ENCODE measurements at places on chromosomes 6 and 20. TPM values are rescaled to one million over a fixed set of nuclear protein-coding genes. Genes with fewer than 3 reads are reported as not detected.

DNA sequence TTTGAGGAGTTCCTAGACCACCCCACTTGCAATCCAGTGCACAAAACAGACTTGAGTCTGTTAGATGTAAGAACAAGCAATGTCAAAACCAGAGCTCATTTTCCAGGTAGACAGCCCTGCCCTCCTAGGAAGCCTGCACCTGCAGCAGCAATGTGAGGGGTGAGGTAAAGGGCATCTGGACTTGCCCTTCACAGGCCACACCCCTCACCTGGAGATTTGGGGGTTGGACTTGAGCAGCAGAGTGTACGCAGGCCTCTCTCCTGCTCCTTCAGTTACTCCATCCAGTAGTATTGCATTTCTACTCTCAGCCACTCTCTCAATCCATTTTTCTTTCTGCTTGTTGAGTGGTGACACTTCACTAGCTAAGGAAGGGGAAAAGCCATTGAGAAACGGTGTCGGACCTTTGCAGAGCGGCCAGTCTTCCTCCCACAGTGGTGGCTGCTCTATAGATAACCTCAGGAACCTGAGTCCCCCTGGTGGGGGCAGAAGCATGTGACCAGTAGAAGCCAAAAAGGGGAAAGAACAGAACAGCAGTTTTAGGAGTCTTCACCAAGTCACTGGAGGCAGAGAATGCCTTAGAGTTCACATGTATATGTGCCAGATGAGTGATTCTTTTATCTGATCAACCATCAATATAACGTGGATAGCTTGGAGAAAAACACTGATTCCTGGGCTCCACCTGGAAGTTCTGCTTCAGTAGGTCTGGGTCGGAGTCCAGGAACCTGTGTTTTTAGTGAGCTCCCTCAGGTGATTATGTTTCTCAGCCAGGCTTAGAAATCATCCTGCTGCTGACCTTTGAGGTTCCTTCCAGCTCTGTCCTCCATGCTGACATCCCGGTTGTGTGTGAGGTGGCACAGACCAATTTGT, 28.0 kb downstream of the ARFGEF2 start:
- no peak for DNase-seq

- no peak for DNase-seq
These were observed 9.1 kb downstream of the CCN6 start for GRCh38 chr6:112062966-112063365.

RFX6 gene
- not detected for polyA plus RNA-seq

ESF1 gene
- polyA plus RNA-seq, result 2.1 TPM

CST2 gene
- not detected for polyA plus RNA-seq

DNA sequence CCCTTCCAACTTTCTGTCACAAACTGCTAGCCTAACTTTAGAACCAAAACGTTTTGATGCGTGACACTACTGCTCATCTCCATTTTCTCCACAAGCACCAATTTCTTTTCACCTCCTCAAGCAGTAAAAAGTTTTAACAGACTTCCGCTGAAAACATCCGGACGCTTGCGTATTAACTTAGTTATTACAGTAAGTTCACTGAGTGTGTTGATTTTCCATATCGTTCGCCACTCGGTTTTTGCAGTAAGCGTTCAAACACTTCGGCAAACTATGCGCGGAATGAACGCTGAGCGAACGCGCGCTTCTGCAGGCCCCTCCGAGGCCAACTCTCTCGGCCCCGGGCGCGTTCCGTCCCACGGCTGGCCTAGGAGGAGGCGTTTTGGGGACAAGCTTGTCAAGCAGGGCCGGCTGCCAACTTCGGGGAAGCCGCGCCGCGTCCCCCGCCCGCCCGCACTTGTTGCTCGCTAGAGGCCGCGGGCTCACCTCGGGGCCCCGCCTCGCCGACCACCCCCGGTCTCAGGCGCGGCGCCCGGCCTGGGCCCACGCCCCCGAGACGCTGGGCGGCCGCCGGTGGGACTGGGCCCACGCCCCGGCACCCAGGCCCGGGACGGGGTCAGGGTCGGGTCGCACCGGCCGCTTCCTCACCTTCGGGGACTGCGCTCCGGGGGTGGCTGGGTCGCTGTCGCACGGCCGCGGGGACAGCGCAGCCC, 945 bp downstream of the PHF10 start:
- DNase-seq, result peak; percentile 66

CTAGE9 gene
- polyA plus RNA-seq, result not detected

NKAIN2 gene
- not detected for polyA plus RNA-seq

POLH gene
- polyA plus RNA-seq, result 13.1 TPM

- no peak for DNase-seq
These were observed 41.1 kb downstream of the FOXP4 start for GRCh38 chr6:41587131-41587879.

- DNase-seq, result peak; percentile 73
These were observed 63.2 kb upstream of the TIAM2 start for GRCh38 chr6:154931711-154932424.

GRCh38 chr20:575230-575629, 31.6 kb upstream of the CSNK2A1 start:
- no peak for DNase-seq

ZNF318 gene
- 6.6 TPM for polyA plus RNA-seq

GRCh38 chr6:74931558-74931957, 274.3 kb downstream of the COL12A1 start:
- peak; percentile 86 for DNase-seq

CCDC167 gene
- 96.8 TPM for polyA plus RNA-seq

GRCh38 chr6:12071064-12071615, 59.0 kb downstream of the HIVEP1 start:
- DNase-seq, result no peak

DNA sequence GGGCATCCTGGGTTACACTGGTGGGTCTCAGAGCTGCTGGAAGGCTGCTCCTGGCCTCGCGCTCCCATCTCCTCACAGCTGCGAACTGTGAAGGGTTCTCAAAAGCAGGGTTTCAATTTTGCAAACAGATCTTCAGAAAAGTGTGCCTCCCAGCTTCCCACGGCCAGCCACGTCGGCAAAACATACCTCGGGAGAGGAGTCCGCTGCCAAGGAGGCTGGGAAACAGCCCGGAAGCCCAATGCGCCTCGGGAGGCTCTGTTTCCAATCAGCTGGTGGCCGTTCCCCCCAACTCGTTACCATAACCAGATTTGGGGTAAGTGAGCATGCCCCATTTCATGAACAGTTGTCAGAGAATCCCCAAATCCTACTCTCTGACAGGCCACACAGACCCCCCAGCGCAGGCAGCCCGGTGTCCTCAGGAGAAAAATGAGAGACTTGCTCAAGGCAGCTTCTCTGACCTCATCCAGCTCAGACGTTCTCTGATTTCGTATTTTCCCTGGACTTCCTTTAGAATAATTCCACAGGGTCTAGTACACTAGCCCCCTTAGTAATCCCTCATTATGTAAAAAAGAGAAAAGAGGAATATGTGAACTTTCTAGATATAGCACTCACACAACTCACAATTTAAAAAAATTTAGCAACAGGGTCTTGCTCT, 98.4 kb downstream of the SNX5 start:
- peak; percentile 32 for DNase-seq

GRCh38 chr6:42404484-42404883, 47.2 kb downstream of the TRERF1 start:
- DNase-seq, result peak; percentile 68

DNA sequence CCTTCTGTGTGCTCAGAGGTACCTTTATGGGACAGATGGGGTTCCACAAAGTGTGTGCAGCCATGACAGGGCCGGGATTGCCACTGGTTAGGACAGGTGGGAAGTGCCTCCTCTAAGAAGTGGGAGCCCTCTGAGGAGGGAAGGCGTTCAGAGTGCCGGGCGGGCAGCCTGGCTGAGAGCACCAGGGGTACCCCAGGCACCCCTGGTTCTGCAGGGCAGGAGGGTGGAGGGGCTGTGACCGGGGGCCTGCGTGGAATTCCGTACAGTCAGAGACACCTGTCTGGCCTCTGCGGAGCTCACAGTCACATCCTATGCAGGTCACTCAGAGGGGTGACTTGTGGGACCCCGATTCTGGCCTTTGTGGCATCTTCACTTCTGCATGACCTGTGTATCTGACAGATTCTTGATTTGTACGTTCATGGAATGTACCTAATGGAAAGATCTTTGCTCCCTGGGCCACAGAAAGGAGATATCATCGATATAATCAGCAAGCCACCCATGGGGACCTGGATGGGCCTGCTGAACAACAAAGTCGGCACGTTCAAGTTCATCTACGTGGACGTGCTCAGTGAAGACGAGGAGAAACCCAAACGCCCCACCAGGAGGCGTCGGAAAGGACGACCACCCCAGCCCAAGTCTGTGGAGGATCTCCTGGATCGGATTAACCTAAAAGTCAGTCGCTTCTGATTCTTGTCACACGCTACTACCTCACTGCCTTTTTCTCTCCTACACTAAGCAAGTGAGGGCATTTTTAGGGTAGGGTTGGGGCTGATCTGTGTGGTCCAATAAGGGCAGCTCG, 190.9 kb downstream of the SASH1 start:
- DNase-seq, result no peak

DNA sequence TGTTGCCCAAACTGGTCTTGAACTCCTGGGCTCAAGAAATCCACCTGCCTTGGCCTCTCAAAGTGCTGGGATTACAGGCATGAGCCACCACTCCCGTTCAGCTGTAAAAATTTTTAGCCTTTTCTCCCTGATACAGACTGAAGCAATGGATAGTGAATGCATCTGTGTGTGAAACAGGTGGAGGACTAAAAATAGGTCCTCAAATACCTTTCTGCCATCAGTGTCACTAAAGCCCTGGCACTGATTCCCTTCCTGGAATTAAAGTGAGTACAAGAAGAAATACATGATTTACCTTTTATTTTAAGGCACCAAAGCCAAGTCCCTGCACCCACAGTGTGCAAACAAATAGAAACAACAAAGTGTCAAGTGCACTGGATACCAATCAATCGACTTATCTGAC, 25.1 kb downstream of the TULP4 start:
- DNase-seq, result no peak

GRCh38 chr6:113591896-113592827, 265.0 kb upstream of the MARCKS start:
- DNase-seq, result peak; percentile 31

DNA sequence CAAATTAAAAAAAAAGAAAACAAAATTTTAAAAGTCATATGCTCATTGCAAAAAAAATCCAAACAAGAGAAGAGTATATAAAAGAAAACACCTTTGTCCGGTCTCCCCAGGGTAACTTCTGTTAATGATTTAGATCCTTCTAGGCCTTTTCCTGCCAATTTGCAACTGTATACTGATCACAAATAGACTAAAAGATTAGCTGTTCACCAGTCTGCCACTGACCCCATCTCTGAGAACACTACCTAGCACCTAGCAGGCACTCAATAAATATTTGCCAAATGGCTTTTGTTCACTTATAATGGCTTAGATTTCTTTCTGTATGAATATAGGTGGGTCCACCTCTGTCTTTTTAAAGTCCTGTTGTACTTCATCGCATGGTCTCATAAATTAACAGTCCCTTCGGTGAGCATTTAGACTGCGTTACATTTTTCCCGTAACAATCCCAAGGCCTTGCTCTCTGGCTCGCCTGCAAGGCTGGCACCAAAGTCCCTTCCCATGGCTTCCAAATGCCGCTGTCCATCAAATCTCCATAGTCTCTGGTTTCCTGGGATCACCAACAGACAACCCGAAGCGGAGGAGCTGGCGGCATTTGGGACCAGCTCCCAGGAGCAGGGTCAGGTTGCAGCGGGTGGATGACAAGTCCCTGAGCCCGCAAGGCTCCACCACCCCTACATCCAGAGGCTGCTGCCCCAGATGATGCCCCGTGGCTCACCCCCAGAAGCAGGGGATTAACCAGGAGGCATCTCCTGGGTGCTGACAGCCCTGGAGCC, 11.8 kb downstream of the JPH2 start:
- no peak for DNase-seq

KIFC1 gene
- polyA plus RNA-seq, result 40.6 TPM

PLEKHG1 gene
- 0.09 TPM for polyA plus RNA-seq

SLC17A3 gene
- not detected for polyA plus RNA-seq

DNA sequence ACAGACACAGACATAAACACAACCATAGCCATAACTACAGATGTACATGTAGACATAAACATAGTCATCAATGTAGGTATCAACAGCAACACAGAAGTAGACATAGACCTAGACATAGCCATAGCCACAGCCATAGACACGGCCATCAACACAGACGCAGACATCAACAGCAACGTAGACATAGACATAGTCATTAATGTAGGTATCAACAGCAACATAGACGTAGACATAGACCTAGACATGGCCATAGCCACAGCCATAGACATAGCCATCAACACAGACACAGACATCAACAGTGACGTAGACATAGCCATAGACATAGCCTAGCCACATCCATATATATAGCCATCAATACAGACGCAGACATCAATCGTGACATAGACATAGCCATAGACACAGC, 258.3 kb upstream of the FOXQ1 start:
- no peak for DNase-seq

DNA sequence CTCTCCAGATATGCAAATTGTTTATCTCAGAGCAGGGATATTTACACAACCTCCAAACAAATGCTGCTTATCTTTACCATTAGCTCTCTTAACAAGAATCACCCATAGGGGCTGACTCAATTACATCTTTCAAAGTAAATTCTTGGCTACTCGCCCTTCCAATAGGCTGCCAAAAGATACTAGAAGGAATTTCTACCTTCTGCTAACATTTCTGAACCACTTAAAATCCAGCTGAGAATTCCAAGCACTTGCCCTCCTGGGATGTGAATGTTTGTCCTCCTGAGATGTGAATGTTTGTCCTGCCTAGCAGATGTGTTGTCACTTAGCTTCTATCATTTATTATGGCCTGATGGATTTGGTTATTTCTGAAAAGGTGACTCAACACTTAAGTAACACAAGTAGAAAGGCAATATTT, 388.0 kb downstream of the GJA1 start:
- DNase-seq, result peak; percentile 79

DEFB110 gene
- polyA plus RNA-seq, result not detected

GRCh38 chr6:168713839-168714238, 272.9 kb downstream of the SMOC2 start:
- no peak for DNase-seq

DNA sequence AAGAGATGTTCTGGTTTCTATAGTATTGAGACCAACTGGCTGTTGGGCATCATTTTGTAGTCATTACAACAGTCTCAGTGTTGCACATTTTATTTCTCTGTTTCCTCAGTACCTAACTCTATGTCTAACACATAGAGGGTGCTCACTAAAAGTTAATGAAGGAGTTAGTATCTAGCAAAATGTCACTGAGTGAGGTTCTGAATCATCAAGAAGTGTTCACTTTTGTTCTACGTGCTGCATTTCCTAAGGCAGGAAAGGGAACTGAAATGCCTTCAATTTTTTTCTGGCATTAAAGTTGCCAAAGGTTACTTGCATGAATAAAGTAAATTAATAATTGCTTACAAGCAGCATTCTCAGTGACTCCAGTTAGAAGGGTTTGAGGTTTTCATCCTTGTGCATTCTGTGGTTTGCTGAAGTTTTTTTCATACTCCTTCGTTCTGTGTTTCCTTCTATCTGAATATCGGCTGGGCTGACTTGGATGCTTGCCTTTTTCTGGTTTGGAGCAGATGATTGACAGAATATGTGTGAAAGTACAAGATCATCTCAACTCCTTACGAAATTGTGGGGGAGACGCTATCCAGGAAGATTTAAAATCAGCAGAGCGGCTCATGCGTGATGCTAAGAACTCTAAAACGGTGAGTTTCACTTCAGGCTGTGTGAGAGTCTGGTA, 114.5 kb upstream of the SCGN start:
- no peak for DNase-seq

- DNase-seq, result no peak
These were observed 1065.8 kb upstream of the EYS start for GRCh38 chr6:66772800-66773199.

XKR7 gene
- polyA plus RNA-seq, result not detected

GRCh38 chr20:45456632-45457031, 12.9 kb upstream of the WFDC2 start:
- no peak for DNase-seq

RHAG gene
- polyA plus RNA-seq, result not detected

SSTR4 gene
- not detected for polyA plus RNA-seq

Measured in IMR-90 (cell line).